T47D (cell line): ENCODE measurements at places on chromosomes 1 and 21.
A peak's percentile ranks its signal among the peaks of the same experiment; 100 is the strongest.

DNA sequence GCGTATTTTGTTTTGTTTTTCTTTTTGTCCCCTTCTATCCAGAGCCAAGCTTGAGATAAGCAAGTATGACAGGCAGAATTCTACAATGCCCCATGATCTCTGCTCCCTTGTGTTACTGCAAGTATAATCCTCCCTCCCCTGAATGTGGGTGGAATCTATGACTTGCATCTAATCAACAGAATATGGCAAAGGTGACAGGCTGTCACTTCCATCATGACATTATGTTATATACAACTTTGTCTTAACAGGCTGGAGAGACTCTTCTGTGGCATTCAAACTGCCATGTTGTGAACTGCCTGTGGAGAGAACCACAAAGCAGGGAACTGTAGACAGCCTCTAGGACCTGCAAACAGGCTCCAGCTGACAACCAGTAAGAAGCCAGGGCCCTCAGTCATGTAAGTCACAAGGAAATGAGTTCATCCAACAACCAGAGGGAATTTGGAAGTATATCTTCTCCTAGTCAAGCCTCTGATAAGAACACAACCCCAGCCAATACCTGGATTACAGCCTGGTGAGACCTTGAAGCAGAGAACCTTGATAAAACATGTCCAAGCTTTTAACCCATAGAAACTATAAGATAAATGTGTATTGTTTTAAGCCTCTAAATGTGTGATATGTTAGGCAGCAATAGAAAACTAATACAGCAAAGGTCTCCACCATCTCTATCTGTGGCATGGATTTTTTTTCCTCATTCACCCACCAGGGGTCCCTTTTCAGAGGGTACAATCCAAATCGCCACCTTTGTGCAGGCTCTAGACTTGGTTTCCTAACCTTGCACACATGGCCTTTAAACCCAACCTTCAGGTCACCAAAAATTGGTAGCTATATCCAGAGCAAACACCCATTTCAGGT, 5.7 kb upstream of the C1orf162 start:
- no peak for DNase-seq

DNA sequence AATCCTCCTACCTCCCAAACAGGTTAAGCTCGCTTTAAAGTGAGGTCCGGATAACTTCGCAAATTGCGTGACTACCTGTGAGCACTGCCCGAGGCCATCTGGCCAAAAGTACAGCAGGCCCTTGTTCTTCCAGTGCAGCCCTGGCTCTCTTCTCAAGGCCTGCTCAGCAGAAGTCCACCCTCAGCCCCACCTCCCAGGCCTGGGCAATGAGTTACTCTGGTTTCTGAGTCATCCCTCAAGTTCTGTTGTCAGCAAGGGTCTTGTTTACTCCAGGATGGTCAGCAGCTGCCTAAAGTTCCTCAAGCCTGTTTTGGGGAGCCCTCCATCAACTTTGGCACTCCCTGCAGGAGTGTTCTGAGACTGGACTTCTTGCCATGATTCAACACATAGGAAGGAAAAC, 101.7 kb downstream of the BCAR3 start:
- DNase-seq, result no peak

- DNase-seq, result no peak
Measured at GRCh38 chr1:54604572-54605370, 18.6 kb downstream of the FAM151A start.

DNA sequence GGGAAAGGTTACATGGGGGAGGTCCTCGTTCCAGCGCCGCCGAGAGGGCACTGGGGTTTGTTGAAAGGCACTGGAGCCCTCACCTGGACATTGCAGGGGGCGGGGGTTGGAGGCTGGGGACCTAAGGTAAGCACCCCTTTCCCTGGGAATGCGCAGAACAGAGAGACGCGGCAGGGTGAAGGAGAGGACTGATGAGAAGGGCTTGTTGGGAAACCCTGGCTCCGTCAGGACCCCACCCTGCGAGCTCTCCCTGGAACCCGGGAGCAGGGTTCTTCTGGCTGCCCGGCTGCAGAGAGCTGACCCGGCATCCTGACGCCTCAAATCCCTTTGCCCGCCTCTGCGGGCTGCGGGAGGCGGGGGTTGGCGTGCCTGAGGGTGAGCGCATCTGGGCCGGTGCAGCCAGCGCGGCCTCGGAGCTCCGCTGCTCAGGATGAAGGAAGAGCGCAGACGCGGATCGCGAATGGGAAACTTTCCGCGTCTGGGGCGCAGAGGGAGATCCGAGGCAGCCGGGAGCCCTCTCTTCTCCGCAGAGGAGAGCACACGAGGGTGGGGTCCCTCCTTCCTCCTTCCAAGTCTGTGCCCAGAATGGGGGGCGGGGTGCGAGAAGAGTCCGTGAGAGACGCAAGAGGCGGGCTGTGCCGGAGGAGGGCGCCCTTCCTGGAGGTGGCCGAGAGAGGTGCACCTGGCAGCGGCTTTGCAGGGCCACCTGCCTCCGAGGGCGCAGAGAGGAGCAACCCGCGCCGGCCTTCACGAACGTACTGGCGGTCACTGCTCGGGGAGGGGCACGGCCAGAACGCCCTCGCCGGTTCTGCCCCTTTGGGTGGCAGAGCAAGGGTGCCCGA, 2.4 kb downstream of the IGSF21 start:
- DNase-seq, result peak; percentile 13

- DNase-seq, result no peak
Measured at GRCh38 chr1:162554258-162554657, 7.3 kb upstream of the UAP1 start.

DNA sequence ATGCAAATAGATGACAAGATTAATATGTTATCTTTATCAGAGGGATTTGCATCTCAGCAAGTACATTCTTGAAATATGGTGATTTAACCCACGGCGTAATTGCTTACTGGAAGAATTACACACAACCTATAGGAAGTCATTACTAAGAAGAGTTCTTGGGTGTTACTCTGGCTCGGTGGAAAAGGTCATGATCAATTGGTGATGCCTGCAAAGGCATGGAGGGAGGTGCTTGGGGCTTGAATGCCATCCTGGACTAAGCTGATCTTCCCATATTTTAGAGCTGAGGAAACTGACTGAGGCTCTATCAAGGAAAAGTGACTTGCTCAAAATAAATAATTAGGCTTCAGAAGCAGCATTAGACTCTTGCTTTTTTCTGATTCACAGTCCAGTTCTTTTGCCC, 137.5 kb upstream of the JUN start:
- DNase-seq, result no peak

- no peak for DNase-seq
Measured at GRCh38 chr21:26438976-26439375, 134.1 kb downstream of the CYYR1 start.

DNA sequence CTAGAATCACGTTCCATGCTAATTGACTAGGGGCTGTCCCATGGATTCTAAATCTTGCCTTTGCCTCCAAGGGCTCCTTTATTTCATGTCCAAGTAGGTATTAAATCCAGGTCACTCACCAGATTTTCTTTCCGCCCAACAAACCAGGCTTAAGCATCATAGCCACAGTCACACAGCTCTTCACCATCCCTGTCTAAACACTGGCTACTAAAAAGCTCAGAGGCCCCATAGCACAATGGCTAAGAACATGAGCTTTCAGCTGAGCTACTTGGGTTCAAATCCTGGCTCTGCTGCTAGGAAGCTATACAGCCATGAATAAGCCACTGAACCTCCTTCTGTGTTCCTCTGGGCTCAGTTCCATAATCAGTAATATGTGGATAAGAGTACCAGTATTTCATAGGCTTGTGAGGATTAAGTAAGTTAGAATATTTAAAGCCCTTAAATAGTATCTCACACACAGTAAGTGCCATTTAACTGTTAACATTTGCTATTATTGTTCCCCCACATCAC, 277.2 kb upstream of the GJB5 start:
- no peak for DNase-seq

GRCh38 chr1:28451011-28451410, 54.8 kb upstream of the RCC1 start:
- DNase-seq, result no peak
